ENCODE measurements at places on chromosomes 12 and 14. TPM values are rescaled to one million over a fixed set of nuclear protein-coding genes. Genes with fewer than 3 reads are reported as not detected.

DNA sequence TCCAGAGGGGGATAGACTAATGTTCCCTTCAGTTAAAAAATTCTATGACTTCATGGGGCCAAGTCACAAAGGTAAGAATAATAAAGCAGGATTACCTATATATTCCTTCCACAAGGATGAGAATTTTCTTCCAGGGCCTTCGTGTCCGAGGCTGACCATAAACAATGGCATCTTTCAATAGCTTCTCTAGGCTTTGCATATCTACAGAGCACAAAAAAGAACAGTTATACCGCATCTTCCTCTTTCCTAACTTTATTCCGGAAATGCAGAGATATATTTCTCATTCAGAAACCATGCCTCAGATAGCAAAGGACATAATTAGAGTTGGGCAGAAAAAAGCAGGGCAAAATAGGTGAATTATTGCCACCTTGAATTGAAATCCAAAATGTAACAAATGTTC is 58.3 kb upstream of the ISM2 start:
- DNase-seq: no peak

DNA sequence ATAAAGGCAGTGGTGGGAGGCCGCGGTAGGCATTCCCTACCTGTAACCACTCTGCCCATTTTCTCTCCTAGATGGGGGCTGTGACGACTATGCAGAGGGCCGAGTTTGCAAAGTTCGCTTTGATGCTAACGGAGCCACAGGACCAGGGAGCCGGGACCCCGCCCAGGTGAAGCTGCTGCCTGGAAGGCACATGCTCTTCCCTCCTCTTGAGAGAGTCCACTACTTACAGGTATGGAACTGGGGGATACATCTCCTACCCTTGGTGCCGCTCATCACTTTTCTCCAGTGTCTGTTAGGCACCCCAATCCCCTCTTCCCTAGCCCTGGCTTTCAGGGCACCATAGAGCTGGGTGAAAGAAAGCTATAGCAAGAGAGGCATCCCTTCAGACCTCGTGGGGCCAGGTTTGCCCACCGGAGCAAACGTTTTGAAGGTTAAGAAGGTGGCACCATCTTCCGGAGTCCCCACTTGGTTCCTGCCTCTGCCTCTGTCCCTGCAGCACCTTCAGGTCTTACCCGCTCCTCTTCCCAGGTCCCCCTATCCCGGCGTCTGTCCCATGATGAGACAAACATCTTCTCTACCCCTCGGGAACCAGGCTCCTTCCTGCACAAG is 2.0 kb upstream of the P3H3 start:
- no peak for DNase-seq

The DHRS2 gene
- polyA plus RNA-seq: 30.8 TPM

GRCh38 chr12:19234171-19234704 is 104.7 kb downstream of the PLEKHA5 start:
- no peak for DNase-seq

Data from renal cortex interstitium (tissue), 15 donors.